ENCODE measurements at places on chromosomes 7 and 10.

DNA sequence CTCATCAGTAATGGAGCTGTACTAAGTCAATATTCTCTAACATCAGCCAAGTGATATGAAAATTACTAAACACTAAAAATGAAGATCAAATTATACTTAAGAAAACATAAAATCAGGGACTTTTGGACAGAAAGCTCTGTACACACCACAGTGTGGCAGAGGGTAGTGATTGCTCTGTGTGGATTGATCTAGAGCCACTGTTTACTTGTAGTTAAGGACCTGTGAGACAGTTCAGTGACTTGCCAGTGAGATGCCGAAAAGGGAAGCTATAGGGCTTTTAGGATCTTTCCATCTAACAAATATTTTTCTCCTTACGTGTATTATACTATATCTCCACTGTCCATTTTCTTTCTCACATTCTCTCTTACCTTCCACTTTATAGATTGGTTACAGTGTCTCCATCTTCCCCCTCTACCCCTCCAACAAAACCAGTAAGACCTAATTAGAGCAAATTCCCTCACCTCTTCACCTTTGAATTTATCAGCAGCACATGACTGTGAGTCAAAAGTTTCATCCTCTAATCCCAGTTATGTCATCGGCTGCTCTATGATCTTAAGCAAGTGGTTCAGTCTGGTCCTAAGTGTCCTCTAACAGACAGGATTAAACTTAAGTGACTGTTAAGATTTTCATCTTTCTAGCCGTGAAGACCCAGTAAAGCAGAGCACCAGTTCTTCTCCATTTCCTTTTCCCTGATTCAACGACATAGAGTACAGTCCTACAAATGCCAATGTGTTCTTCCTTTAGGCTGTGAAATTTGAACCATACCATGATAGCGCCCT lies 6.9 kb downstream of the PIK3CG start:
- peak; percentile 38 for DNase-seq

- no peak for DNase-seq
These were observed 127.9 kb downstream of the INSYN2A start for GRCh38 chr10:127068485-127068884.

GRCh38 chr10:75744261-75744660 lies 312.8 kb downstream of the LRMDA start:
- DNase-seq = no peak

DNA sequence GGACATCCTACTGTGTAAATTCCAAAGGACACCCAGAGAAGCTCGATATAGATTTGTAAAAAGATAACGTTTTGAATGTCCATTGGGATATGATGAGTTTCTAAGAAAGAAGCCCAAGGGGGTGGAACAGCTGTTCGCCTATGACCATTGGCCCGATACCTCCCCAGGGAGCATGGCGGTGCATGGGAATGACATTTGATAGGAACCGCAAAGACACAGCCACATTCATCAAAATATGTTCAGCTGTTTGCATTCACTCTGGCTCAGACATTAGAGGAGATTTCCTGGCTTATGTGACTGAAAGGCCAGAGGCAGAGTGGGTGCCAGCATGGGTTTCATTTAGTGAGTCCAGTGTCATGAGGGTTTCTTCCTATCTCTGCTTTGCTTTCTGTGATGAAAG lies 56.0 kb upstream of the BAIAP2L1 start:
- DNase-seq = no peak

GRCh38 chr10:121608469-121609190 lies 10.4 kb upstream of the FGFR2 start:
- peak; percentile 70 for DNase-seq

GRCh38 chr7:31100445-31100844 lies 48.3 kb downstream of the ADCYAP1R1 start:
- no peak for DNase-seq

DNA sequence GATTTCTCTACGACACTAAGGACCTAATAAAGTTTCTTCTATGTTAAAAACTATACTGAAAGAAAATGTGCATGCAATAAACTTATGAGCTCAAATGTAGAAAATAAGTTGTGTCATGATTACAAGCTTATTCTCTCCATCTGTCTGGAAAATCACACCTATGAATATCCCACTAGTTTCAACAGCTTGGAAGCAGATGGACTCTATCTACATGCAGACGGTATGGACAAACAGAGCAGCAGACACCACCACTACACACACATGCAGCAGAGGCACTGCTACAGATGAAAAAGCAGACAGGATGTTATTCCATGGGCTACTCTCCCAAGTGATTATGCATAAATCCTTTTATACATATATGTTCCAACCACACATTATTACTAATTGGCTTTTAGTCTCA lies 123.4 kb upstream of the TARP start:
- no peak for DNase-seq

GRCh38 chr7:139479620-139480019 lies 3.9 kb downstream of the KLRG2 start:
- no peak for DNase-seq

- no peak for DNase-seq
These were observed 4.4 kb downstream of the MSRB2 start for GRCh38 chr10:23099816-23100215.

DNA sequence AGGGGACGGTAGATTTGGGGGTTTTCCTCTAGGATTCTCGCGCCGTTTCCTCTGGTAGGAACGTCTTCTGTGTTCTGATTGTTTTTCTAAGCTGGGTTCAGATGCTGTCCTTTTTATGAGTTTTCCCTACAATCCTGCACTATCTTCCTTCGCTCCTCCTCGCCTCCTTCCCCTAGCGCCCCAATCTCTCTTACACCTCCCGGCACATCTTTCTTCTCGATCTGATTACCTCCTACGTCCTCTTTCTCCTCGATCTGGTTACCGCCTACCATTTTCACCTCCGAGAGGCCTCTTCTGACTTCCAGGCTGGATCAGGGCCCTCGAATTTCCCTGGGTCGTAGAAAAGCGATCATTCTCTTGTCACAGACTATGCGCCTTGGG lies 413 bp downstream of the BUD31 start:
- DNase-seq = no peak

- DNase-seq = no peak
These were observed 15.6 kb downstream of the FANK1 start for GRCh38 chr10:125911990-125912389.

DNA sequence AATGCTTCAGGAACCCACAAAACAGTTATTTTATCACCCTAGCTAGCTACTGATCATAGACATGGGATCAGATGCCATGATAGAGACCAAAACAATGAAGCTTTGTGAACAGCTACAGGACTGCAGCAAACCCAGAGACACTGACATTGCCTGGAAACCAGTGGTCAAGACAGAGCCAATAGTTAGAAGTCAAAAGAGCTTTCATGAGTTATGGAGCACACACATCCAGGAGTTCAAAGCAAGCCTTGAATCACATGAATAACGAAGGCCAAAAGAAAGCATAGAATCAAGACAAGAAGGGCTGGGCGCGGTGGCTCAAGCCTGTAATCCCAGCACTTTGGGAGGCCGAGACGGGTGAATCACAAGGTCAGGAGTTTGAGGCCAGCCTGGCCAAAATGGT lies 34.5 kb upstream of the GSAP start:
- DNase-seq = no peak

- no peak for DNase-seq
These were observed 53.4 kb downstream of the TAS2R16 start for GRCh38 chr7:122942059-122942458.

GRCh38 chr10:123967626-123968243 lies 76.1 kb upstream of the CPXM2 start:
- DNase-seq = peak; percentile 50

DNA sequence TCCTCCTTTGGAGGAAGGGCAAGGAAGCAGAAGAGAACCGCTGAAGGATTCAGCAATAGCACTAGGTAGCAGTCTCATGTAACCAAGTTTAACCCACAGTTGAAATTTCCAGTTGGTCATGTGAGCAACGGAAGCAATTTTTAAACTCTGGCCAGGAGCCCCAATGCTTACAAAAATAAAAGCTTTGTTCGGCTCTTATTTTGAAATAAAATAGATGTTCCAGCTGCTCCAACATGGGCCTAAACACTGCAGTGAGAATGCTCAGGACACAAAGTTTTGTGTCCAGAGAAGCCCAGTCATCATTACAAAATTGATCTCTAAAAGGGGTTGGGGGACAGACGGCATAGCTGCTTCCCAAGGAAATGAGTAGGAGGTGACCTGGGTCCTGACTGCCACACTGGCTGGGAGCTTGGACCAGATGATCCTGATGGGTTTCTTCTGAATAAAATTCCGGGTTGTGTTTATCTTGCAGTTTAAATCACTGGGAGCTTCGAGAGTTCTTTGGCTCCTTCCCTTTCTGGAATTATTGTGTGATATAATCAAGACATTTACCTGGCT lies 452 bp upstream of the TMEM140 start:
- peak; percentile 61 for DNase-seq

- no peak for DNase-seq
These were observed 55.4 kb downstream of the SLC37A3 start for GRCh38 chr7:140342727-140343514.

- no peak for DNase-seq
These were observed 340.7 kb upstream of the MKI67 start for GRCh38 chr10:128466831-128467371.

DNA sequence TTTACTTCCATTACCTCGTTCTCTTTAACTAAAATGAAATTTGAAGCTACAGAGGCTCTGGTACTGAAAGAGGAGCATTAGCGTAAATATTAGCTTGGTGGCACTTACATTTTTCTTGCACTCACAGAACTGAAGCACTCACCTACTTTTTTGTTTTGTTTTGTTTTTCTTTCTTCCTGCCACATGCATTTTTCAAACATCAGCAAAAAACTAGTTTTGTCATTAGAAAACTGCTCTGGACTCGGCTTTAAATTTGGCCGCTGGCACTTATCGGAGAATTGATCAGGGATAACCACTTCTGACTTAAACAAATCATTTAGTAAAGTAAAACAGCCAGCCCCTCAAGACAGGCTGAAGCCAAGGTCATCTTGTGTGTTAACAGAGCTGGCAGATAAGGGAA lies 216.3 kb downstream of the SFMBT2 start:
- DNase-seq = no peak

DNA sequence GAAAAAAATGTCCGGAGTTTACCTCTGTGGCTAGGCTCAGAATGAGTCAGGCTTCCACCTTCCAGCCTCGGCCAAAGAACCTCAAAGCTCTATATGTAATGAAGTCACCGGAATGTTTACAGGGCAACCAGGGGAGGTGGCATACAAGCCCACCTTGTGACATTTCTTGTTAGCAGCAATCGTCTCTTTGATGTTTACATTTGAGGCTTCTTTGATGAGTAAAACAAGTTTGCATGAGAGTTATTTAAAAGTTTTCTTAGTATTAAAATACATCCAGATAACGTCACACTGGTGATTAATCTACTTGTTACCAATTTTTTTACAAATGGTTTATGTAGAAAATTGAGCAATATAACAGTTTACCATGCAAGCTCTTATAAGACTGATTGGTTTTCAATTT lies 133.1 kb upstream of the ADAM12 start:
- no peak for DNase-seq

DNA sequence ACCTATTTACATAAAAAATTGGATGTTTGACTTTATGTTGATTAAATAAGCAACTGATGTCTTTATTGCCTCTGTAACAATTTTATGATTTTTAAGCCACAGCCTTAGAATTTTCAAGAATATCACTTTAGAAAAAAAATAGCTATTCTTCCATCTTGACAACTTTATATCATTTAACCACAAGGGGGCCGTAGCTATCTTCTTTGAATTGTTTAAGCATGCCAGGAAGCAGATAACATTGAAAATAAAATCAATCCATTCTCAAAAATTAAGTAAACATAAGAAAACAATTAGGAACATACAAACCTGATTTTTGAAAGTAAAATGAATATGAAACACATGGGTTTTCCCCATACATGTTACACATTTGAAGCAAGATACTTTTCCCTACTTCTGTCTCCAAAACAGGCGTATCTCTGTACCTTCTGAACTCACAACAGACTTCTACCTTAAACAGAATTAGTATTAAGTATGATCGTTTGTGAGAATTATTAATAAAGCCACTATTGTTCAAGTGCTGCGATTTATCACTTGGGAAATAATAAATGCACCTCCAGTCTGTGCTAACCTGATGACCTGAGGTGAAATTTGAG lies 209.0 kb downstream of the CACNA2D1 start:
- peak; percentile 50 for DNase-seq

DNA sequence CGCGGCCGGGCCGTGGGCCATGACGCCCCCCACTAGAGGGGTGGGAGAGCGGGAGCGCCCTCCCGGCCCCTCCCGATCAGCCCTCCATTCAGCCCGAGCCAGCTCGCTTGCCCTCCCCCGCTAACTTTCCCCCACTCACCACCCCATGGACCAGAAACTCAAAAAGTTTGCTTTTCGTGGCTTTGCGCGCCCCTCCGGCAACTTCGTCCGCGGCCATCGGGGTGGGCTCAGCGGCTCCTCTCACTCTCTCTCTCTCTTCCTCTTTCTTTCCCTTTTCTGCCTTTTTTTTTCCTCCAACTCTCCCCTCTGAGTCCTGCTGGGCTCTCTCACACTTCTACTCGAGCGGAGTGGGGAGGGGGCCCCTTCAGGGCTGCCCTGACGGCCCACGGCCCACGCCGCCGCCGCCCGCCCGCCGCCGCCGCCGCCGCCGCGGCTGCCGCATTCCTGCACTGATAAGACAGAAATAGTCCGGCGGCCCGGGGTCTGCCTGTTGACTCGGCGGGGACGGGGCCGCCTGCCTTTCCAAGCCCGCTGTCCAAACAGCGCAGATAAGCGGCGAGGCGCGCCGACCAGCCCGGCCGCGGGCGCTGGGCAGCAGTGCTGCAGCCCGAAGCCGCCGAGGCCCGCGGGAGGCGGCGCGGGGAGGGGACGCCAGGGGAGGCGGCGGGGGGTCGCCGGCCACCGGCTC lies at the start of gene SMARCD3:
Gene SMARCD3, minus strand, starts transcription at position 349 of the 688 bp plus-strand sequence. Its CDS starts 132 bp downstream, at position 217.
- DNase-seq = peak; percentile 68

- DNase-seq = no peak
These were observed 656.1 kb upstream of the FOXK1 start for GRCh38 chr7:4025694-4026615.

GRCh38 chr7:55366461-55367070 lies 1.4 kb downstream of the LANCL2 start:
- peak; percentile 12 for DNase-seq

Data from RPMI8226 (cell line).